Activated CD4-positive, alpha-beta memory T cell treated with anti-CD3 and anti-CD28 coated beads for 36 hours (primary cell): ENCODE measurements at places on chromosomes 6 and 20. TPM values are rescaled to one million over a fixed set of nuclear protein-coding genes. Genes with fewer than 3 reads are reported as not detected.

BEND6 gene
- not detected for total RNA-seq

MRPS26 gene
- 155 TPM for total RNA-seq

CALHM5 gene
- not detected for total RNA-seq

ELOVL2 gene
- not detected for total RNA-seq

GRCh38 chr20:32035426-32035779 is 16.6 kb upstream of the HCK start:
- no peaks in the 10 kb centered on the region for H3K36me3 ChIP-seq
- H3K4me1 ChIP-seq, result no peaks in the 10 kb centered on the region
- H3K4me3 ChIP-seq, result no peak overlapping the region
- H3K27ac ChIP-seq, result no peak overlapping the region
- DNase-seq, result no peak

DNA sequence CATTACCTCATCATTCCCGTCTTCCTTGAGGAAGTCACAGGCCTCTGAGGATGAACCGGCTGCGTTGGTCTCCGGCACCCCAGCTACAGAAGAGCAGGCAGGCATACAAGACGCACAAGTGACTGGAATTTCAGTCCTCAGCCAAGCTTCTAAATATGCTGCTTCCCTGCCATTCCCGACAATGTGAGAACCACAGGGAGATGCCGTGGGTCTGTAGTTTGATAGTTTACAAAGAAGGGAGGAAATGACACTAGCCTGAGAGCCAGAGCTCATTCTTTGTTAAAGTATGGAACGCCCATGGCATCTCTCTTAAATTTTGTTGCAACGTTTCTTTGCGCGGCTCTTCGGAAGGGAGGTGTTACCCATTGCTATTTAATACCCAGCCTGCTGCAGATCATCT is 25.7 kb downstream of the HEBP2 start:
- no peaks in the 10 kb centered on the region for H3K4me1 ChIP-seq
- no peak for DNase-seq
- no peaks in the 10 kb centered on the region for H3K27me3 ChIP-seq
- no peak overlapping the region for H3K4me3 ChIP-seq
- H3K27ac ChIP-seq, result no peak overlapping the region

GRCh38 chr6:137309078-137309762 is 90.0 kb upstream of the IFNGR1 start:
- no peak overlapping the region for H3K4me3 ChIP-seq
- no peaks in the 10 kb centered on the region for H3K4me1 ChIP-seq
- DNase-seq, result no peak
- no peaks in the 10 kb centered on the region for H3K27me3 ChIP-seq

DNA sequence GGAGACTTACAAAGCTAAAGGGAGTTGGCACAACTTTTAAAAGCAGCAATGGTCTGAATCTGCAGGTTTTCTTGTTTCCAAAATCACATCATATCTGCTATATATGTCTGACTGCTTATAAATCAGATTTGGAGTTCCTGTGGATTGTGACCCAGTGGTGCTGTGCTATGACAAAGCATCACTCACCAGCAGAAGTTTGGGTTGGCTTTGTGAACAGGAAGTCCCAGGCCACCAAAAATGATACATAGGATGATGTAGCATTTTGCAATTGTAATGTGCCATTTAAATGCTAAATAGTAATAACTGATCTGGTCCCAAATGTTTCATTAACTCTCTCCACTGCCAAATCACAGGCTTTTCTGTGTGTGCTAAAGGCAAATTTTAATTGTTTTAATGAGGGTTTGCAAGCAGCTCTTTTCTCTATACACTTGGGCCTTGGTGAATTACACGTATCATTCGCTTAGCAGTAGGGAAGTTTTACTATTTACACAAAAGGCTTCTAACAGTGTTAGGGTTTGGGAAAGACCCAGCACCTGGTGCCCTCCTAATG is 60.8 kb downstream of the SYNDIG1 start:
- H3K4me3 ChIP-seq, result no peak overlapping the region
- no peak overlapping the region for H3K27ac ChIP-seq
- peaks cover 3% of the 10 kb centered on the region for H3K27me3 ChIP-seq
- H3K4me1 ChIP-seq, result no peaks in the 10 kb centered on the region
- no peak for DNase-seq
- no peaks in the 10 kb centered on the region for H3K36me3 ChIP-seq

GRCh38 chr20:371755-372542 is 8.6 kb upstream of the TRIB3 start:
- no peaks in the 10 kb centered on the region for H3K36me3 ChIP-seq
- no peak for DNase-seq
- H3K4me3 ChIP-seq, result no peak overlapping the region
- no peaks in the 10 kb centered on the region for H3K27me3 ChIP-seq
- H3K27ac ChIP-seq, result no peak overlapping the region

GRCh38 chr6:48736501-48737206 is 625.7 kb upstream of the PTCHD4 start:
- no peaks in the 10 kb centered on the region for H3K4me1 ChIP-seq
- no peak overlapping the region for H3K4me3 ChIP-seq
- H3K36me3 ChIP-seq, result no peaks in the 10 kb centered on the region
- H3K27ac ChIP-seq, result no peak overlapping the region
- H3K27me3 ChIP-seq, result no peaks in the 10 kb centered on the region

DNA sequence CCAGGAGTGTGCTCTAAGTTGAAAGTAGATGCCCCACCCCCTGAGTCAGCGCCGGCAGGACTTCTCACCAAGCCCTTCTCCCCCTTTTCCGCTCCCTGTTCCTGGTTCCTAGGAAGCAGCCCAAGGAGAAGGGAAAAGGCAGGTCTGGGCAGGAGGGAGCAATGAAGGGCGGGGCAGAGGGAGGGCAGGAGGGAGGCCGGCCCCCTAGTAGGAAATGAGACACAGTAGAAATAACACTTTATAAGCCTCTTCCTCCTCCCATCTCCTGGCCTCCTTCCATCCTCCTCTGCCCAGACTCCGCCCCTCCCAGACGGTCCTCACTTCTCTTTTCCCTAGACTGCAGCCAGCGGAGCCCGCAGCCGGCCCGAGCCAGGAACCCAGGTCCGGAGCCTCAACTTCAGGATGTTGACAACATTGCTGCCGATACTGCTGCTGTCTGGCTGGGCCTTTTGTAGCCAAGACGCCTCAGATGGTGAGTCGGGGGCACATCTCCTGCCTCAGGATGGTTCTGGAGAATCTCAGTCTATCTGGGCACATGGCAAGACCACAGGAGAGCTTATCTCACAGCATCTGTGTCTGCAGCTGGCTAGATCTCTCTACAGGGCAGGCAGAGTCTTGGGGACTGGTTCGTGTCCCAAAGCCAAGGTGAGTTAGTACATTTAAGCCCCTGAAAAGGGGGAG is at the start of gene PROCR:
Gene PROCR, plus strand, starts transcription at position 320 of the 681 bp plus-strand sequence. Its CDS starts 83 bp downstream, at position 403.
- no peaks in the 10 kb centered on the region for H3K36me3 ChIP-seq
- H3K27me3 ChIP-seq, result no peaks in the 10 kb centered on the region

DNA sequence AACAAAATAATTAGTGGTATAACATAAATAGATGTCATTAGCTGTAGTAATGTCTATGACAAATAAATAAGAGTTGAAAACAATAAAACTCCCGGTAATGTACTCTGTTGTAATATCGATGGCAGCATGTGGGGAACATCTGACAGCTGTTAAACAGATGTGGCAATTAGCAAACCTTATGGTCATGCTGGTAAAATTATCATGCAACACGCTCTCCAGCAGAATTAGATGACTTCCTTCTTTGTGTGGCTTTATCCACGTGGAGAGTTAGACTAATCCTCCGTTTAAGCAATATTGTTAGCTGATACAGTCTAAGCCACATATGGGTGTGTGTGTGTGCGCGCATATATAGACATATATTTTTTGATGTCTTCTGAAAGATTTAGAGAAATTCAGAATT is 77.7 kb upstream of the ZFP64 start:
- H3K27me3 ChIP-seq, result peaks cover 13% of the 10 kb centered on the region
- no peaks in the 10 kb centered on the region for H3K36me3 ChIP-seq
- H3K4me1 ChIP-seq, result no peaks in the 10 kb centered on the region
- H3K27ac ChIP-seq, result no peak overlapping the region
- H3K4me3 ChIP-seq, result no peak overlapping the region
- no peak for DNase-seq
